H9 (cell line): ENCODE measurements at places on chromosomes 2 and 18. TPM values are rescaled to one million over a fixed set of nuclear protein-coding genes. Genes with fewer than 3 reads are reported as not detected.
A peak's percentile ranks its signal among the peaks of the same experiment; 100 is the strongest.

C2orf15 gene
- total RNA-seq = 5.6 and 6.2 TPM in 2 replicates

RGPD3 gene
- 0.15 and 0.22 TPM in 2 replicates for total RNA-seq

B3GNT2 gene
- total RNA-seq = 53.1 and 55.3 TPM in 2 replicates

GRCh38 chr18:79697976-79698375, 18.4 kb downstream of the CTDP1 start:
- no peak overlapping the region for H3K27ac ChIP-seq
- H3K27me3 ChIP-seq = no peaks in the 10 kb centered on the region
- H3K4me3 ChIP-seq = no peak overlapping the region
- H3K36me3 ChIP-seq = peaks cover 51% of the 10 kb centered on the region

DNA sequence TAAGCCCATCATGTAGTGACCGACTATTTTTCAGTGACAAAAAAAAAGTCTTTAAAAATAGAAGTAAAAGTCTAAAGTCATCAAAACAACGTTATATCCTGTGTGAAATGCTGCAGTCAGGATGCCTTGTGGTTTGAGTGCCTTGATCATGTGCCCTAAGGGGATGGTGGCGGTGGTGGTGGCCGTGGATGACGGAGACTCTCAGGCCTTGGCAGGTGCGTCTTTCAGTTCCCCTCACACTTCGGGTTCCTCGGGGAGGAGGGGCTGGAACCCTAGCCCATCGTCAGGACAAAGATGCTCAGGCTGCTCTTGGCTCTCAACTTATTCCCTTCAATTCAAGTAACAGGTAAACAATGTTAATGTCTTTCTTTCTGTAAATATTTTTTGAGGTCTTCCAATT, at the start of gene CD28:
Gene CD28, plus strand, starts transcription at position 237 of the 400 bp plus-strand sequence. Its CDS starts 58 bp downstream, at position 295.
- DNase-seq = no peak
- no peaks in the 10 kb centered on the region for H3K27me3 ChIP-seq
- H3K36me3 ChIP-seq = no peaks in the 10 kb centered on the region
- no peak within 1 kb of the TSS for H3K4me3 ChIP-seq
- H3K27ac ChIP-seq = no peak within 1 kb of the TSS

GRCh38 chr2:584863-585823, 92.1 kb downstream of the TMEM18 start:
- no peak overlapping the region for H3K27ac ChIP-seq
- no peak overlapping the region for H3K4me3 ChIP-seq

GRCh38 chr18:39453882-39454281, 1888.3 kb upstream of the CELF4 start:
- no peaks in the 10 kb centered on the region for H3K4me1 ChIP-seq
- H3K27ac ChIP-seq = no peak overlapping the region
- no peaks in the 10 kb centered on the region for H3K27me3 ChIP-seq
- no peak overlapping the region for H3K4me3 ChIP-seq
- no peak for DNase-seq

PARD6G gene
- 11.2 and 12.0 TPM in 2 replicates for total RNA-seq

LINC00305 gene
- total RNA-seq = not detected in 2 replicates

GRCh38 chr18:50027996-50028395, 167.0 kb downstream of the MYO5B start:
- H3K27ac ChIP-seq = no peak overlapping the region
- DNase-seq = no peak
- H3K4me3 ChIP-seq = no peak overlapping the region
- no peaks in the 10 kb centered on the region; the same call in 2 of the 3 replicates for H3K36me3 ChIP-seq

GRCh38 chr2:175233135-175233719, 51.7 kb upstream of the ATP5MC3 start:
- H3K4me3 ChIP-seq = no peak overlapping the region
- H3K27me3 ChIP-seq = no peaks in the 10 kb centered on the region
- H3K36me3 ChIP-seq = peaks cover under 1% of the 10 kb centered on the region; the same call in 2 of the 3 replicates
- H3K4me1 ChIP-seq = no peaks in the 10 kb centered on the region

DNA sequence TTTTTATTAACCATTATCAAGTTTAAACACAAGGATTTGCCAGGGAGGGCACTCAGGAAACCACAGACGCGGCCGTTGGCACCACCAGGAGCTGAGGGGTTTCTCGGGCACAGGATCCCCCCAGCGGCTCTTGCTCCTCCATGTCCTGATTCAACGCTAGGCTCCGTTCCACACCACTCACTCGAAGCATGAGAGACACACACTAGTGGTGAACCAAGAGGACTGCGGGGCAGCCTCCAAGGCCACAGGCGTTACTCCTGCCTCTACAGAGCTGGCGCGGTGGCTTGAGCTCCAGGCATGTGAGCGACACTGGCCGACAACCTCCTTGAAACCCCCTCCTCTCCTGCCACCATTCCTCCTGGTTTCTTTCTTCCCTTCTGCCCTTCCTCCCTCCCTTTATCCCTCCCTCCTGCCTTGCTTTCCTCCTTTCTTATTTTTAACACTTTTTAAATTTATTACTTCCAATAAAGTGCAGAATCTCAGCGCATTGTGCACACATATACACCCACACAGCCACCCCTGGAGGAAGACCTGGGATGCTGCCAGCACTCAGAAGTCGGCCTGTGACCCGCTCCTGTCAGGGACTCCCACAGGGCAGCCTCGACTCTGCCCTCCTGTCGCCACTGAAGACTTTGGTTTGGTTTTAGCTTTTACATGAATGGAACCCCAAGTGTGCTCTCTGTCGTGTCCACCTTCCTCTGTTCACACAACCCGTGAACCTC, 21.7 kb downstream of the COX7A2L start:
- DNase-seq = peak; percentile 69
- no peak overlapping the region for H3K27ac ChIP-seq
- no peaks in the 10 kb centered on the region for H3K27me3 ChIP-seq
- no peak overlapping the region for H3K4me3 ChIP-seq
- no peaks in the 10 kb centered on the region for H3K4me1 ChIP-seq

DNA sequence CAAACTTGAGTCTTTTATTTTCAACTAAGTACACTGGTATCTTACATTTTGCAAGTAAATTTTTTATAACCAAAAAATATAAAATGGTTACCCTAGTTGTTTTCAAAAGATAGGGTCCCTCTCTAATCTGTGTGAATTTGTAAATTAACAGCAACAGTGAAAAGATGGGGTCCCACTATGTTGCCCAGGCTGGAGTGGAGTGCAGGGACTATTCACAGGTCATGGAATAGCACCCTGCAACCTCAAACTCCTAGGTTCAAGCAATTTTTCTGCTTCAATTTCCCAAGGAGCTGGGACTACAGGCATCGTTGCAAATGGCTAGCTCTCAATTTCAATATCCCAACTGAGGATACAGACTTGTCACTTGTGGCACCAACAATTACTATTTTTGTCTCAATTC, 12.1 kb downstream of the CCT4 start:
- no peak overlapping the region for H3K27ac ChIP-seq
- H3K27me3 ChIP-seq = no peaks in the 10 kb centered on the region
- no peak for DNase-seq

ZFP36L2 gene
- total RNA-seq = 105 and 110 TPM in 2 replicates

SMYD1 gene
- 0.04 TPM in 1 of 2 replicates, not detected in the other for total RNA-seq

ATP6V1B1 gene
- total RNA-seq = not detected in 2 replicates
